SHP77 (cell line): ENCODE measurements at places on chromosomes 13 and 19.

- DNase-seq = no peak
These were observed 16.8 kb downstream of the POLR1D start for GRCh38 chr13:27638521-27638920.

GRCh38 chr13:110638257-110638656 is 22.9 kb downstream of the NAXD start:
- DNase-seq = no peak

DNA sequence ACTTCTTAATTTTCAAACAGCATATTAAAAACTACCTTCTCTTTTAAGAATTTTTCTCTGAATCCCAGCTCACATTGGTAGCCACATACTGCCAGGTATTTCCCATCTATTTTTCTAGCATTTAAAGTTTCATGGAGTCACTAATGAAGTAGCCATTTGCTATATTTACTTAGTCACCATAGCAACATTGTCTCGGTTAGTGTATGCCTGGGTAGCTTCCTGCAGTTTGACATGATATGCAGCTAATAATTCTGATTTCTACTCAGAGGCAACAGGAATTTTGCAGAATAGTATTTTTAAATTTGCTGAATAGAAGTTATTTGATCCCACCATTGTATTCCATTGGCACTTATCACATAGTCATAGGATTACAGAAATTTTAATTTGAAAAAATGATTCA is 30.9 kb upstream of the KCTD4 start:
- no peak for DNase-seq

DNA sequence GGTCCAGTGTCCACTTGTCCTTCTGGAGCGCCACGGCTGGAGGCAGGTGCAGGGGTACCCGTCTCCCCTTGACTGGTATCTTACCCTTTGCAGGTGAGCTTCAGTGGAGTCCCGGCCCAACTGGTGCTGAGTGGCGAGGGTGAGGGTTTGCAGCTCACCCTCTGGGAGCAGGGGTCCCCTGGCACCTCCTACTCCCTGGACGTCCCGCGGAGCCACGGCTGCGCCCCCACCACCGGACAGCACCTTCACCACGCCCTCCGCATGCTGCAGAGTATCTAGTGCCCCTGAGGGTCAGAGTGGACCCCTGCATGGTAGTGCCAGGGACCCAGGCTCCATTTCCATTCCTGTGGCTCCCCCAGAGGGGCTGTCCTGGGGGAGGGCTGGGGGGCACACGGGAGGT is 11.1 kb downstream of the PLK5 start:
- DNase-seq = no peak

DNA sequence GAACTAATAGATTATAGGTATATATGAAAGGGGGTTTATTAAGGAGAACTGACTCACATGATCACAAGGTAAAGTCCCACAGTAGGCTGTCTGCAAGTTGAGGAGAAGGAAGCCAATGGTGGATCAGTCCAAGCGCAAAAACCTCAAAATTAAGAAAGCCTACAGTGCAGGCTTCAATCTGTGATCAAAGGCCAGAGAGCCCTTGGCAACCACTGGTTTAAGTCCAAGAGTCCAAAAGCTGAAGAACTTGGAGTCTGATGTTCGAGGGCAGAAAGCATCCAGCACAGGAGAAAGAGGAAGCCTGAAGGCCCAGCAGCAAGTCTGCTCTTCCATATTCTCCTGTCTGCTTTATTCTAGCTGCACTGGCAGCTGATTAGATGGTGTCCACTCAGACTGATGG is 721.3 kb upstream of the PCDH9 start:
- DNase-seq = no peak

GRCh38 chr19:4933528-4933927 is 24.2 kb downstream of the UHRF1 start:
- DNase-seq = no peak

DNA sequence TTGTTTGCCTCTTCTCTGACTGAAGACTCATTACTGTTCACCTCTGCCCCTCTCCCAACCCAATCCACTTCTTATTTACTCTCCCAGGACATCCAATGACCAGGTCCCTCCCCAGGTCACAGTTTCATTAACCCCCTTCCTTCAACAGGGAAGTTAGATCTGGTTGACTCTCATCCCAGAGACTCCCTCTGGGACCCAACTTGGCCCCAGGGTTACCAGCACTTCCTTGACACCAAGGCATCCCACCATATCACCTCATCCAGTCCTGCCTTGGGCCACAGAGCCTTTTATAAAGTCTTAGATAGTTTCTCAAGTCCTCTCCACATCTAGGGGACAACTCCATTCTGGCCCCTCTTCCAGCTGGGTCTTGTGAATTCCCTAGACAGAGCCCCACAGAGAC is 470.6 kb upstream of the TSHZ3 start:
- no peak for DNase-seq

GRCh38 chr13:109144693-109145437 is 515.5 kb downstream of the MYO16 start:
- no peak for DNase-seq

GRCh38 chr19:45919678-45920077 is 5.1 kb upstream of the NANOS2 start:
- no peak for DNase-seq
